ENCODE measurements at places on chromosomes 3 and 15. TPM values are rescaled to one million over a fixed set of nuclear protein-coding genes. Genes with fewer than 3 reads are reported as not detected.

SLC9A9 gene
- 1.1 TPM for total RNA-seq

ATP8B4 gene
- total RNA-seq, result 0.34 TPM

PLSCR2 gene
- not detected for total RNA-seq

LRRC2 gene
- 0.07 TPM for total RNA-seq

WDR93 gene
- total RNA-seq, result not detected

GOLIM4 gene
- 55.2 TPM for total RNA-seq

FANCD2 gene
- 41.3 TPM for total RNA-seq

TYRO3 gene
- 10.7 TPM for total RNA-seq

CELF6 gene
- not detected for total RNA-seq

NEO1 gene
- 7.3 TPM for total RNA-seq

PCBP4 gene
- total RNA-seq, result 107 TPM

CCR3 gene
- not detected for total RNA-seq

PAK6 gene
- total RNA-seq, result 0.17 TPM

CPA3 gene
- total RNA-seq, result not detected

SNURF gene
- total RNA-seq, result 0.84 TPM

MUC13 gene
- not detected for total RNA-seq

PP2D1 gene
- not detected for total RNA-seq

CLRN1 gene
- not detected for total RNA-seq

TRAIP gene
- total RNA-seq, result 16.1 TPM

PAQR9 gene
- total RNA-seq, result 0.07 TPM

GPR149 gene
- total RNA-seq, result not detected

DZIP1L gene
- 14.4 TPM for total RNA-seq
